ENCODE measurements at places on chromosomes 4 and X.

DNA sequence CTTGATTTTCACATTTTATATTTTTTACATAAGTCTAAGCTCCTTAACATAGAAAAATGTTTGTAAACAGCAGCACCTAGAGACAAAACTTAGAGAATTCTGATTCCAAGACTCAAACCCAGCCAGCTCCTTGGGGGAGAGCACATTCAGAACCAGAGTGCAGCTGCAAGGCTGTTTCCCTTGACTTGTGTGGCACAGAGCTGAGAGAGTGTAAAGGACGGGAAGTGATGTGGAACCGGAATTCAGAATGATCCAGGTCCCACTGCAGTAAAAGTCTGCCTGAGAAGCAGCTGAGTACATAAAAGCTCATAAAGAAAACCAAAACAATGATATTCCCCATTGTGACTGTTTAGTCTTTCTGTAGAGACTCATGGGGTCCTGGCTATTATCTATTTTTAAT is 713.8 kb downstream of the RAB28 start:
- no peak for DNase-seq

DNA sequence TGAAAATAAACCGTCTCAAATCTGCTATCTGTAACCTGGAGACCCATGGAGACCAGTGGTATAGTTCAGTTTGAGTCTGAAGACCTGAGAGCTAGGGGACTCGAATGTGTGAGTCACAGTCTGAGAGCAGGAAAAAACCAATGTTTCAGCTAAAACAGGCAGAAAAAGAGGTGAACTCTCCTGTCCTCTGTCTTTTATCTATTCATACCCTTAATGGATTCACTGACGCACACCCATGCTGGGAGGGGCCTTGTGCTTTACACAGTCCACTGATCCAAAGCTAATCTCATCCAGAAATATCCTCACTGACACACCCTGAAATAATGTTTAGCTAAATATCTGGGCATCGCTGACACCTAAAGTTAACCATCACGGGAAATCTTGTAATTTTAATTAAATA is 297.9 kb downstream of the GPM6A start:
- DNase-seq = no peak

DNA sequence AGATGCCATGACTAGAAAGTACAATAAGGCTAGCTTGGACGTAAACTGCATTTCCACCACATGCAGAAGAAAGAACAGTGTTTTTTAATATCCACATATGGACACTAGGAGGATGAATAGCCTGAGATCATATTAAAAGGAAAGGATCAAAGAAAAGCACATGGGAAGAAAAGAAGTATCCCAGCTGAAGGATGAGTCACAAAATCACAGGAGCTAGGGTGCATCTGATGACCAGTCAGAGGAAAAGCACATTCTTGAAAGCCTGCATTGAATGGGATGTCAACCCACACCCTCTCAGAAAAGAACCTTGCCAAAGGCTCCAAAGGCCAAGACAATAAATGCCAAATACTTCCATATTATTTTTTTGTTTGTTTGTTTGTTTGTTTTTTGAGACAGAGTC is 56.8 kb upstream of the PRDX4 start:
- DNase-seq = no peak

- no peak for DNase-seq
Observed at GRCh38 chr4:7414046-7414445, 20.7 kb downstream of the PSAPL1 start.

DNA sequence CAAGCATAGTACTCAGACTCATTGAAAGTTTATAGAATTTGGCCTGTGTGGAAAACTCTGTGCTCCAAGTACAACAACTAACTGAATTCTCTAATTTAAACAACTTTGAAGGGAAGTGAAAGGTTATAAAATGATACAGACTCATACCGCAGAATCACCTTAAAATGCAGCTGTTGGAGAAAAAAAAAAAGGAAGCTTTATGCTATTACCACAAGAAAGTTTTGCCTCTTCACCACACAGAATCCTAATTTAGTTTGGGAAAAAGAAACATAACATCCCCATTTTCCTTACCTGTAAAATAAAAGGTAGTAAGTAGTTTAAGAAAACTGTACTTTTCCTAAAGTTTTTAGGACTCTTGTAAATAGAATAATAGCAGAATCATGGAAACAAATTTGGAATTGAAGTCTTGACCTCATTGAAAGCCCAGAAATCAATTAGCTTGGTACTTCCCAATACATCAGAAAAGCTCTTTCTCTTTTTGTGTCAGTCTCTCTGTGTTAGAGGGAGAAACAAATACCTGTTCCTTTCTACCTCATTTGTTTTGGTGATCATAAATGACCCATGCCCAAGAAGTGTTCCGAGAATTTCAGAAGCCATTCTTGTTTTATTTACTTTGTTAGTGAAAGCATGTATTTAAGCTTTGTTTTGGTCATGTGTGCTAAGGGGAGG is 78.8 kb downstream of the NFKB1 start:
- no peak for DNase-seq

GRCh38 chr4:136183513-136183912 is 1348.8 kb downstream of the PCDH18 start:
- no peak for DNase-seq

DNA sequence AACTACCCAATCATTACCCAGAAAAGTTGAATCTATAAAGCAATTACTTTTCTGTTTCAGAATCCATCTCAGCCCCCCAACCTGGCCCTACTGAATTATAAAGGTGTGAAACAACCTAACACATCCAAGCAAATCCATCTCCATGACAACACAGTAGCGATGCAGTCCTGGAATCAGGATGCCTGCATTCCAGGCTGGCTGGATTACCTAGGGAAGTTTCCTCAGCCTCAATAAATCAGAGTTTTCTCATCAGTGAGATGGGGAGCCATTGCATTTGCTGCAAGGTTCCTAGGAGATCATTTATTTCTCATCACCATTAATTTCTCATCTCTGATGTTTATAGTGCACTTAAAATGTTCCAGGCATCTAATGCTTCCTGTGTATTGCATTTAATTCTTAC is 46.0 kb downstream of the LNX1 start:
- DNase-seq = no peak

DNA sequence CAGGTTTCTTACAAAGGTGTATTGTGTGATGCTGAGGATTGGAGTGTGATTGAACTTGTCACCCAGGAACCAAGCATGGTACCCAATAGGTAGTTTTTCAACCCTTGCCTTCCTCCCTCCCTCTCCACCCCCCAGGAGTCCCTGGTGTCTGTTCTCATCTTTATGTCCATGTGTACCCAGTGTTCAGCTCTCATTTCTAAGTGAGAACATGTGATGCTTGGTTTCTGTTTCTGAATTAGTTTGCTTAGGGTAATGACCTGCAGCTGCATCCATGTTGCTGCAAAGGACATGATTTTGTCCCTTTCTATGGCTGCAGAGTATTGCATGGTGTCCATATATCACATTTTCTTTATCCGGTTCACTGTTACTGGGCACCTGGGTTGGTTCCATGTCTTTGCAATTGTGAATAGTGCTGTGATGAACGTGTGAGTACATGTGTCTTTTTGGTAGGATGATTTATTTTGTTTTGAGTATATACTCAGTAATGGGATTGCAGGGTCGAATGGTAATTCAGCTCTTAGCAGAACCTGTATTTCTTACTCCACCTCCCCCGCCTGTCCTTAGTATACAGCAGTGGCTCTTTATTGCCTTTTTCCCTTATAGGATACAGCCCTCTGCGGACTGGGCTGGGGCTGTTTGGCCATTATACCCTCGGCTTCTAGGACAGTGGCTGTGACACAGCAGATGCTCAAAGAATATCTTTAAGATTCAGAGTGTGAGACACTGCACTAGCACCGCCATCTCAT is 145.4 kb downstream of the PTTG2 start:
- no peak for DNase-seq

DNA sequence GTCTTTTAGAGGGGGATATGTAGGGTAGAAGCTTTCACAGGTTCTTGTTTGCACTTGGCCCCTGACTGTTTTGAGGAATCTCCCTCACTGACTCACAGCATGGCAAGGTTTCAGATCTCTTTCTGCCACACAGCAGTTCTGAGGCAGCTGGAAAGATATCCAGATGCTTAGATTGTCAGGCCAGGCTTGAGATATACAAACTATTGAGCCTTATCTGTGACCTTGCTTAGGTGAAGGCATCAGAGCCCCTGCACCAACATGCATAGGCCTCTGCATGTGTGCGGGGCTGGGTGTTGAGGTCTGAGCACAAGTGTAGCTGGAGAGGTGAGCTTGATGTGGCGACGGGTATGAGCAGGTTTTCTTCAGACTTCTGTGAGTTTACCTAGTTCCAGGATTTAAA is 80.9 kb upstream of the MSANTD1 start:
- DNase-seq = peak; percentile 45

DNA sequence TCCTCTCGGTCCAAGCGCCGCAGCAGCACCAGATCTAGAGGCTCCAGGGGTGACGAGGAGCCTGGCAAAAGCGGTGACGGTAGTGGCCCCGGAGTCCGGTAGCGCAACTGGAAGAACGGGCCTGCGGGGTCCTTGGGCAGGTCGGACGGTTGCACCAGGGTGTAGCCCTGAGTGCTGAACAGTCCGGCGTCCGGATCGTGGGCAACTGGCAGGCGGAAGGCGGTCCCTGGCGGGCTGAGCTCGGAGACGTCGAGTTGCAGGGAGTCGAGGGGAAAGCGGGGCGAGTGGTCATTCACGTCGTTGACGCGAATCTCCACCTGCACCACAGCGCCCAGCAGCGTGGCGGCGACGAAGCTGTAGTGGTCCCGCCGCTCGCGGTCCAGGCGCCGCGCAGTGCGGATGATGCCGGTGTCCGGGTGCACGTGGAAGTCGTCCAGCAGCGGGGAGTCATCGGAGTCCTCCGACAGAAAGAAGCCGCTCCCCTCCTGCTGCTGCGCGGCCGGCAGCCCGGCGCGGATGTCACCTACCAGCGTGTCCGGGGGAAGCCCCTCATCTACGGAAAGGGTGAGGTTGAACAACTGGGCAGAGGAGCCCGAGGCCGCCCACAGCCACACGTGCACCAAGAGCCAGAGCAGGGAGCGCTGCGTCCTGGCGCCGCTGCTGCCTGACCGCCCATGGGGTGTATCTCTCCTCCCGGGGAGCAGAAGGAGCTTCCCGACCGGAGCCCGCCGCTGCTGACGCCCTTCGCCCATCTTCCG is 837 bp downstream of the DCHS2 start:
- no peak for DNase-seq

- no peak for DNase-seq
Observed at GRCh38 chr4:15395311-15395710, 32.5 kb upstream of the C1QTNF7 start.

DNA sequence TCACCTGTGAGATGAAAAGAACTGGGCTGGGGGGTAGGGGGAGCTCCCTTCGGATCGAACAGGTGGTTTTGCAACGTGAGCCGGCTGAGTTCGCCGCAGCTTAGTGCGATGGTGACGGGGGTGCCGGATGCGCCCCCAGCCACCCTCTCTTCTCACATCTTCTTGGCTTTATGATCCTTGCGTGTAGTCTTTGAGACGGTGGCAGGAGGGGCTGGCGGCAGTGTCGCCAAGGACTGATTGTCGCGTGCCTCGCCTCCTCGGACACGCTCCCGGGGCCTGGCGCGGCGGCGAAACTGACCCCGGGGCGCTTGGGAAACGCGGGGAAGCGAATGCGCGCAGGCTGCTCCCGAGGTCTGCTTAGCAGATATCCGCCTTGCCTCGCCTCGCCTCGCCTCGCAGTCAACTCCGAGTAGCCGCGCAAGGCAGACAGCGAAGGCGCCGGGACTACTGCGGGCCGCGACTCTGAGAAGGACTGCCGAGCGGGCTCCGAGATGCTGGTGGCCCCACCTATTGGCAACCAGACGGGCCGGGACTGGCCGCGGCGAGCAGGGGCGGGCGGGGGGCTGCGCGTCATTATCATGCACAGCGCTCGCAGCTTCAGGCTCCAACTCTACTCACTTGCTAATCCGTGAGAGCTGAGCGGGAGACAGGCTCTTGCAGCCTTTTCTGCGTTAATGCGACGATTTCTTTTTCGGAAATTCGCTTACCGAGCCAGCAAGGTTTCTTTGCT is 1.5 kb downstream of the GRID2 start:
- DNase-seq = peak; percentile 39

- DNase-seq = no peak
Observed at GRCh38 chrX:131067216-131067615, 9.1 kb downstream of the ARHGAP36 start.

DNA sequence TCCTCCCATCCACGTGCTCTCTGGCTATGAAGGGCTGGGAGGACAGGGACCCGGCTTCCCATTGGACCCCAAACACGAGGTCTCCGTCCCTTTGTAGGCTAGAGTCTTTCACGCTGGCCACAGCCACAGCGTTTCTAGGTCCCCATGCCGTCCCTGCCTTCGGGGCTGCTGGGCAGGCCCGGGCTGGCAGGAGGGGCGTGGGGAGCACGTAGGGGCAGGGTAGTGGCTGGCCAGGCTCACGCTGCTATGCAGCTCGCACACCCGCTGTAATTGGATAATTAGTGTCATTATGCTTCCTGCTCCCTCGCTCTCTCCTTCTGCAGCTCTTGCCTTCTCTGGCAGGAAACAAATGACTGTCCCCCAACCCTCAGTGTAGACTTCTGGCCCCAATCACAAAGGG is 9.8 kb downstream of the ATP2B3 start:
- DNase-seq = no peak

GRCh38 chr4:31058656-31059055 is 338.5 kb downstream of the PCDH7 start:
- no peak for DNase-seq

DNA sequence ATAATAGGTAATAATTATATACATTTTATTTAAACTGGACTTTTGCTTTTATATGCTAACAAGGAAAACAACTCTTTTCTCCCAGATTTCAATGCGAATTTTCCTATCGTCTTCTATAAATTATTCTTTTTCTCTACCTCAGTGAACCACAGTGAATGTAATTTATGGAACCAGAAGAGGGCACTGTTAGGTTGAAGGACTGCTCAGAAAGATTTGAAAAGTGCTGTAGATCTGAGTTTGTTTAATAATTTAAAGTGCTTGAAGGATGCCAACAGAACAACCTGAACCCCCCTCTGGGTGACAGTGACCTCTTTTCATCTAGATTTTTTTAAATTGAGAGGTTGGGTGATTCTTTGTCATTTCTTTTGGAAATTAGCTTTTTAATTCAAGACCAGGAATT is 54.9 kb downstream of the PHOX2B start:
- DNase-seq = peak; percentile 12

DNA sequence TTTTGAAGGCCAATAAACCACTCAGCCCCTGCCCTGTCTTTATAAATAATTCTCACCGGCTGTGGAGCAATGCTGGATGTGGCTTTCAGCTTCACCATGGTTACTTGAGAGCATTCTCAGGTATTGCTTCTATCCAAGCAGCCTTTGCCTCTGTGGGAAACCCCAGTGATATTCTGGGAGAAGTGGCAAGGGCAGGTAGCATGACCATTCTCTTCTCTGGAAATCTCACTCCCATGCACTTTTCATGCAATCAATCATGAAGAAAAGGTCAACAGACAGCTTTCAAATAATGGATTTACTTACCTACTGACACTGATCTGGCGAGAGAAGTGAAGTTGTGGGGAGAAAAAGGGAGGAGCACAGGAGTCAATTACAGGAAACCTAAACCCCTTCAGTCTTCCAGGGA is 49.5 kb downstream of the UNC5C start:
- no peak for DNase-seq

DNA sequence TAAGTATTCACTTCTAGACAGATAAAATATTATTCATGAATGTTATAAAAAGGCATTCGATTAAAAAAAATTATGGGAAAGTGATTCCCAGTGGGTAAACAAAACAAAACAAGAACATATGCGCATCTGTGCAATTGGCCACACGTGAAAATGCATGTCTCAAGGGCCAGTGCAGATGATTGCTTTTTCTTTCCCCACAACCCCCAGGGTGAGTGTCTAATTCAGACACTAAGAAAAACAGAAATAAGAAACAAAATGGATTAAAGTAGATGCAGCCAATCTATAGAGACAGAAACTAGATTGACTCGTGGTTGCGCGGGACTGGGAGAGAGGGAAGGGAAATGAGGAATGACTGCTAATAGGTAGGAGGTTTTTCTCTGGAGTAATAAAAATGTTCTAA is 49.5 kb downstream of the GPM6A start:
- DNase-seq = no peak

Measured in brain microvascular endothelial cell (primary cell).